ENCODE measurements at places on chromosomes 1 and 21.

GRCh38 chr1:20700636-20701215 is 17.1 kb downstream of the KIF17 start:
- DNase-seq = no peak

DNA sequence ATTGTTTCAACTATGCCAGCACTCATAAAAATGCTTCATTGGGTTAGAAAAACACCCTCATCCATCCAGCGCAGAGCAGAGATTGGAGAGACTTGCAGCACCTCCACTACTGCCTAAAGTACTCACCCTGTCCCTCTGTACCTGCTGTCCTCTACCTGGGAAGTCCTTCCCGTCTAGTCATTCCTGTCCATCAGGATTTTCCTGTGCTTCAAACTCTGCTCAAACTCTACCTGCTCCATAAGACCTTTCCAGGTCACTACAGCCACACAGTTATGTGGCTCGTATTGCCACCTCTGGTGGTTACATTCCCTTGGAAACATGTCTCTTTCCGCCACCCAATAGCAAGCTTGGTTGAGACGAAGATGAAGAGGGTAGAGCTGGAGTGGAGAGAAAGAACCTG is 7.2 kb downstream of the OVGP1 start:
- no peak for DNase-seq

- no peak for DNase-seq
Observed at GRCh38 chr1:1917304-1917976, 1.6 kb downstream of the TMEM52 start.

GRCh38 chr1:227270554-227270953 is 47.7 kb downstream of the CDC42BPA start:
- DNase-seq = no peak

GRCh38 chr1:101166583-101167120 is 70.2 kb upstream of the S1PR1 start:
- no peak for DNase-seq

DNA sequence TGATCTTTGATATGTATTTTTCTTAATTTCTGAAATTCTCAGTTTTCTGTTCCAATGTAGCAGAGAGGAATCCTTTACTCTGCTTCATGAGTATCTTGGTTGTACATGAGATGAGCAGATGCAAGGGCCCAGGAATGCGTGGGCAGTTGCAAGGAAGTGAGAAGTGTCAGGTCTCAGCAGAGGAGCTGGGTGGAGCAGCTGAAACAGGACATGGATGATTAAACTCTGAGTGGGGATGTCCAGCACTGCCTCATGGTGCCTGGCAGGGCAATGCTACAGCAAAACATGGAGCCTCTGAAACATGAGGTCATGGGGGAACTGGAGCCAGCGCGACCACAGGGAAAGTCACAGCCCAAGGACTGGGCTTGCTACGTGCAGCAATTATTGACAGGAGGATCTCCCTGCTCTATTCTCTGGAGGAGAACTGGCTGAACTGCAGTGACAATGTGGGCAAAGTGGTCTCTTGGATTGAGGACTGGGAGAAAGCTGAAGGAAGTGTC is 48.4 kb downstream of the COLGALT2 start:
- no peak for DNase-seq

DNA sequence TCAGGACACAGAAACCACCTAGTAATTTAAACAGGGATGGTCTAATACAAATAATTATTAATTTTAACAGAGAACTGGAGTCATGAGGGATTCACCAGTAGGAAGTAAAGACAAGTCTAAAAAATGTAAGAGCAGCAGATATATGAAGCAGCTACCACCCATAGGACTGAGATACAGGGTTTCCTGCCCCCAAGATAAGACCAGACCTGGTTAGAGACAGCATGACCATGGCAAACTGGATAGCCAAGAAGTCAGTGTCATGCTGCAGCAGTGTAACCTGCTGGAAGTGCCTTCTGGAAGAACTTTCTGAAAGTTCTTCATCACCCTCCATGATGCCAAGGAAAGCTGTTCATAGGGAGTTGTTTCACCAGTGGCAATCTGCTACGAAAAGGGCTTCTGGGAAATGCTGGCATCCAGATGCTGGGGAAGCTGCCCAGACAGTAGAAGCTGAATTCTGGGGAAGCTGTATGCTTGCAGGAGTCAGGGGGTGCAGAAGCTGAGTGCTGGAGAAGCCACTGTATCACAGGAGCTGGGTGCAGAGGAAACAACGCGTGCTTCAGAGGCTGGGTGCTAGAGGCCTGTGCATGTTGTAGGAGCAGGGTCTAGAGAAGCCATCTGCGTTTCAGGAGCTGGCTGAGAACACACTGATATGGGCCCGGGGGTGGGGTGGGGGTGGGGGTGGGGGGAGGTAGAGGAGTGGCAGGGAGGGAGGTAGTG is 356.4 kb downstream of the DISC1 start:
- no peak for DNase-seq

DNA sequence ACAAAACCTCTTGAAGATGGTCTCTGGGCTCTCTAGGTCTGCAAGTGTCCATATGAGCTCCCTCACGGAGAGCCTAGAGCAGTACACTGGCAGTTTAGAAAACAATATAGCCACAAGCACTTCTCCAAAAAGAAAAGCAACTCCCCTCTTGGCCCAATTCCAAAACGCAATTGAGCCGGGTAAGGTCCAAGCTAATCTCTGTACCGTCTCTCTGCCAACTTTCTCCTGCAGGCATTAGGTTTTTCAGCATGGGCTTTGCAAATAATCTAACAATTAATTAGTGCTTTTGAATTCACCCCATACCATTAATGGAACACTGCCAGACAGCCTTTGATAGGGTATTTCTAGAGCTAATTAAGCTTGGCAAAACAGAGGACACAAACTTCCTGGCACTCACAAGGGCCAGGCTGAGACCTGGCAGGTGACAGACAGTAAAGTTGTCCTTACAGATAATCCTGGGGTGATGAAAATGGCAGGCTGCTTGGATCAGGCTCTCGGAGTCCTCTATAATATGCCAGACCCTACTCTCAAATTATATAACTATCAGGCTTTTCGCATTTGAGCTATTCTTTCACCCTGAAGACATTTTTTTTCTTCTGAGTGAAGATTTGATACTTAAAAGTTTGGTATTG is 39.8 kb downstream of the TGFBR3 start:
- DNase-seq = no peak

- no peak for DNase-seq
Observed at GRCh38 chr1:224582041-224582440, 34.1 kb upstream of the CNIH3 start.

DNA sequence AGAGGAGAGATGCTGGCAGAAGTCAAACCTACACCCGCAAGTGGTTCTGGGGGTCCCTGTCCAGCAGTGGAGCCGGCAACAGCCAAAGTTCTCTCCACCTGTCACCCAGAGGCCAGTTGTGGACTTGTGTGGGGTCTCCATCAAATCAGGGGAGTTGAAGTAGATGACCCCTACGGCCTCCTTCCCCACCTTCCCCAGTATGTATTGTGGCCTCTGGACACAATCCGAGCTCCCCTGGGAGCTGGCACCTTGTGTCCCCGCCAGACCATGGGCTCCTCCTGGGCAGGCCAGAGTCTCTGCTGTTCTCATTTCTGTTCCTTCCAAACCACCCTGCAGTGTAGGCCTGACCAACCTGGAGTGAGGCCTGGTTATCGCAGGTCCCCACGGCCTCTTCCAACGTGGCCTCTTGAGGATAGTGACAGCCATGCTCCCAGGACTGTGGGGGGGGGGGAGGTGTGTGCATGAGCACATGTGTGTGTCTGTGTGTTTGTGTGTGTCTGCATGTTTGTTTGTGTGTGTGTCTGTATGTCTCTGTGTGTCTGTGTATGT is 246.4 kb downstream of the MATN1 start:
- DNase-seq = no peak

GRCh38 chr1:170041423-170042192 is 32.9 kb downstream of the KIFAP3 start:
- no peak for DNase-seq

GRCh38 chr1:10958614-10959013 is 53.8 kb upstream of the TARDBP start:
- no peak for DNase-seq

DNA sequence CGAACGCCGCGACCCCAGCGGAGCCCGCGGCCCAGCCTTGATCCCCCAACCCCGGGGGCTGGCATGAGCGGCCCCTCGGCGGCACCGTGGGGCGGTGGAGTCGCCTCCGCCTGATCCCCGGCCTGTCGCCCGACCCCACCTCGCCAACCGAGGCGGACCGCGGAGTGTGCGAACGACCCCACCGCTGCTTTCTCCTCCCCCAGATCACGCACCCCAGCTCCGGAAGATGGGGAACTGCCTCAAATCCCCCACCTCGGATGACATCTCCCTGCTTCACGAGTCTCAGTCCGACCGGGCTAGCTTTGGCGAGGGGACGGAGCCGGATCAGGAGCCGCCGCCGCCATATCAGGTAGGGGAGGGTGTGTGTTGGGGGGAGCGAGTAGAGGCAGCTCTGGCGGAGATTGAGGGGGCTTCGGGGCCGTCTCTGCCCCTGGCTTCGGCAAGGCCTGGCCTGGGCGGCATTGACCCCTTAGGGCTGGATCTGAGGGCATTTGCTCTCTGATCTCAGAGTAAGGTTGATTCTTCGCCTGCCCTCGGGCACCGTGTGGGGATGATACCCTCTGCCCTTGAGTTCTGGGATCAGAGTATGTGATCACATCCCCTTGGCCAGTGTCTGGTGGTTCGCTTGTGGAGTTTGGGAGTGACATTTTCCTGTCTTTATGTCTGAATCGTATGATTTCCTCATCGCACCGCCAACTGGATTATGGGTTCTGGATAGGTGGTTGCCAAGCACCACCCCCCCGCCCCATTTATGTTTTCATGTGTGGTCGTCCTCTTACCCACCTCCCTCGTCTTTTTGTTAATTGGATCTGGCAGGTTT is 668 bp downstream of the RNF11 start:
- peak; percentile 54 for DNase-seq

DNA sequence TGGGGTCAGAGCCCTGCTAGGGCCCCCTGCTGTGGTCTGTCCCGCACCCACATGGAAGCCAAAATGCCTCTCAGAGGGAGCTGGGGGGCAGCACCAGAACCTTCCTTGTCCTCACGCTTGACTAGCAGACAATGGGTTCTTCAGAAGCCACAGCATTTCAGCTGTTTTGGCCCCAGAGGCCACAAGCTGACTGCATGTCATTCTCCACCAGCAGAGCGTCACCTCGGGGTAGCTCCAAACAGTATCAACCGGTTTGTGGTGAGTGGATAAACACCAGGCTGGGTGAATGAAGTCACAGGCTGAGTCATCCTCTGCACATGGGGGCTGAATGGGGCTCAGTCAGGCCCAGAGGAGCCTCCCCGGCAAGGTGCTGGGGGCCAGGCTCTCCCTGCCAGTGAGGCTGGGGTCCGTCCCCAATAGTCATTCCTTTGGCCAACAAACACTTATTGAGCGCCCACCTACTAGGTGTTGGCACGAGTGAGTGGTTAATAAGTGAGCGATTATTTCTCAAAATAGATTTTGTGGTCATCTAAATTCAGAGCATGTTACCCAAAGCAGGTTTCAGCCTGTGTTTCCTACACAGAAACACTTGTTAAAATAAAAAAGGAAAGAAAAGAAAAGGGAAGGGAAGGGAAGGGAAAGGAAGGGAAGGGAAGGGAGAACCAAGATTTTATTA is 9.1 kb downstream of the OLIG1 start:
- DNase-seq = no peak

GRCh38 chr1:156121457-156121856 is 6.9 kb downstream of the LMNA start:
- peak; percentile 76 for DNase-seq

Data from WERI-Rb-1 (cell line).